ENCODE measurements at places on chromosomes 12 and 14. TPM values are rescaled to one million over a fixed set of nuclear protein-coding genes. Genes with fewer than 3 reads are reported as not detected.

- no peak for DNase-seq
These were observed 2.3 kb upstream of the GLIPR1 start for GRCh38 chr12:75478116-75478794.

DNA sequence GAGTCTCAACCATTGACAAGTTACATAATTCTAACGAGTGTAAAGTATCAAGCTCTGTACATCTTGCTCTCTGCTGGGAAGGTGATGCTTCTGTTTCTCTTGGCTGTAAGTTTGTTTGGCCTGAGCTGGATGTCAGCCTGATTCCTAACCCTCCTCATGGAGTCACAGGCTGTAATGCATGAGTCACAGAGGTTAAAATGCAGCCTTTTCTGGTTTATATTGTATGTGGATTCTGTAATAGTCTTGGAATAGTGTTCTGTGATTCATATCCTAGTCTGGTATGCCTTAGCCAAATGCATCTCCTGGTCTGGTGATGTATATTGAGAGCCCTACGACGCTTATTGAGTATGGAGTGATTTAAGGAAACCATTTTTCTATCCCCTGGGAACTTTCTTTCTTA, 104.5 kb upstream of the FRMD6 start:
- DNase-seq: peak; percentile 62

MYO1H gene
- total RNA-seq: not detected

- DNase-seq: no peak
These were observed 97.8 kb downstream of the ITPR2 start for GRCh38 chr12:26735249-26735639.

DNA sequence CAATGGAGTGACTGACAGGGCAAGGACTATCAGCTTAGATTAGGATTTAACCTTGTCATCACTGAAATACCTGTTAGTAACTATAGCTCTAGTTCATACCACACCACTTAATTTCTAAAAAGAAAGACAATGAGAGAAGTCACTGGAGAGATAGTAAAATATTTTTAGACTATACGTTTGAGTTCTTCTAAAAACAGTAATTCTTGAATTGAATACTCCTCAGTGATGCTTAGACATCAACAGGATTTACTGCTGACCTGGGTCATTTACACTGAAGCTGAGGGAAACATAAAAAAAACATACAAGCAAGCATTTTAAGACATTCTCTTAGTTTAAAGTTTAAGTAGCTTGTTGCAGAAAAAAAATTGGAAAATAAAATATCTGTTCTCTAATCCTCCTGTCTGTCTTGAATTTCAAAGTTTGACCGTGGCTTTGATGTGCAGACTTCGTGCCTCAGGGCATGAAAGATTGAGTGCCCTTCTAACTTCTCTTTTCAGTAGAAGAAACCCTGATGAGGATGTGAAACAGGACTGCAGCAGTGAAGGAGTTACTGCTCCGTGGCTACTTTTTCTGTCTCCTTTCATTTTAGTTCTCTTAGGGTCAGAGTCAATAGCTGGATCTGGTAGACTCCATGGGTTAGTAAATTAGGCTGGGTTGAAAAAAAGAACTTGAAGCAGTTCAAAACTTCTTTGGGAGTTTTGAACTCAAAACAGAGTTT, 172.2 kb downstream of the PTPRO start:
- DNase-seq: no peak

DNA sequence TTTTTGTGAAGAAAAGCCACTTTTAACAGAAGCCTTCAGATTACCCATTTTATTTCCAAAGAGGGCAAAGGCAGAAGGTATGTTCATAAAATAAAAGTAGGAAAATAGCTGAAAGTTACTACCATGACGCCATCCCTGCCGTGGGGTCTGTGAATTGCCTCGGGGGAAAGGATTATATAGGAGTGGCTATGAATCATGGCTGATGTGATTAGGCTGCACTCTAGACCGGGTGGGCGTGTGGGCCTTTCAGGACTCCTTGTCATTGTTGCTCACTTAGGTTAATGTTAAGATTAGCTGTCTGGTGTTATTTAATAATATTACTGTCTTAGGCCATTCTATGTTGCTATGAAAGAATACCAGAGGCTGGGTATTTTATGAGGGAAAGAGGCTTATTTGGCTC, 195.5 kb downstream of the EGLN3 start:
- no peak for DNase-seq

- DNase-seq: no peak
These were observed 44.8 kb upstream of the TMPO start for GRCh38 chr12:98470469-98471082.

- no peak for DNase-seq
These were observed 279.3 kb upstream of the FLRT2 start for GRCh38 chr14:85250414-85251189.

SIRT4 gene
- 0.76 TPM for total RNA-seq

VWF gene
- total RNA-seq: 655 TPM

DNA sequence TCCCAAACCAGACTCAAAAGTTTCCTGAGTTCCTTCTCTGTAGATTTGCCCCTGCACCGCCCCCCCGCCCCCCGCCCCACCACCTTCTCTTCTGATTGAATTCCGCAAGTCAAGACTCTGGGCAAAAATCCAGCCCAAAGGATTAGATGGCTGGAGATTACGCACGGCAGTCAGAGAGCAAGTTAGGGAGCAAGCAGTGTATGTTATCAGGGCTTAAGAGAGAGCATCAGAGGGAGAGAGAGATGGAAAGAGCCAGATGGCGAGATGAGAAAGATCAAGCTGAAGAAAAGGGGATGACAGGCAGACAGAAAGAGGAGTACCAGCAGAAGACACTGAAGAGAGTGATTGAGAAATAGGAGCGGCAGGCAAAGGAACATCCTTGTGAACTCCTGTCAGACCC, 13.9 kb upstream of the ANKRD33 start:
- peak; percentile 22 for DNase-seq

Data from sciatic nerve (tissue), 2 donors.